Amniotic stem cell (primary cell): ENCODE measurements at places on chromosomes 6 and 20.

DNA sequence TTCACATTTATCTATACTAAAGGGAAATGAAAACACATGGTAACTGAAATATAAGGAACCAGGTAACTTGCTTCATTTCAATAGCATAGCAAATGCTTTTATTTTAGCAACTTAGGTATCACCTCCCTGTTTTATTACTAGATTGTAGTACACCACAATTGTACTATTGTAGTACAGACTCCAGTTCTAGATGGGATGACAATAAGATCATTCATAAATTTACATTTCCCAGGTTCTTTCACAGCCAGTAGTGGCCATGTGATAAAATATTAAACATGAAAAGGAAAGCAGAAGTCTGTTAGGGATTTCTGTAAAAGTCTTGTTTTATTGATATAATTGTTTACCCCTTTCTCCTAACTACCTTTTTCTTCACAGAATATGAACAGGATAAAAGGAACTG is 97.2 kb downstream of the LMBRD1 start:
- no peak for DNase-seq

DNA sequence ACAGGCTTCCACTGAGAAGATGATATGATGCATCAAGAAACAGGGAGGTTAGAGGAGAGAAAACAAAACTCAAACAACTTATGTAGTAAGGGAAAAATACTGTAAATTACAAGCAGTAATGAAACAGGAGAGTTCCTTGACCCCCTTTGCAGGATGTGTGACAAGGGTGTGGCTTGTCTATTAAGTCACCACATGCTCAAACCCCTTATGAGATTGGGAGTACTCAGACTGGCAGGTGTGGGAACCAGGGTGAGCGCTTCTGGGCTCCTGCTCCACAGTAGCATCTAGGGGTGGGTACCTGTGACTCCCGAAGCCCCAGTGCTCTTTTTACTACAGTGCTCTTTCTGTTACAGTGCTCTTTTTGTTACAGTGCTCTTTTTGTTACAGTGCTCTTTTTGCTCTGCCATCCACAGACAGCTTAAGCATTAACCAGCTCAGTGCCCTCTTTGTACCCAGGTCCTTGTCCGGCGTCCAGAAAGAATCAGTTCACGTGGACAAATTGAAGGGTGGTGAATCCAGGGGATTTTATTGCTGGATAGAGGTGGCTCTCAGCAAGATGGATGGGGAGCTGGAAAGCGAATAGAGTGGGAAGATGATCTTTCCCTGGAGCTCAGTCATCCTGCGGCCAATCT is 28.7 kb downstream of the OLIG3 start:
- DNase-seq, result no peak

DNA sequence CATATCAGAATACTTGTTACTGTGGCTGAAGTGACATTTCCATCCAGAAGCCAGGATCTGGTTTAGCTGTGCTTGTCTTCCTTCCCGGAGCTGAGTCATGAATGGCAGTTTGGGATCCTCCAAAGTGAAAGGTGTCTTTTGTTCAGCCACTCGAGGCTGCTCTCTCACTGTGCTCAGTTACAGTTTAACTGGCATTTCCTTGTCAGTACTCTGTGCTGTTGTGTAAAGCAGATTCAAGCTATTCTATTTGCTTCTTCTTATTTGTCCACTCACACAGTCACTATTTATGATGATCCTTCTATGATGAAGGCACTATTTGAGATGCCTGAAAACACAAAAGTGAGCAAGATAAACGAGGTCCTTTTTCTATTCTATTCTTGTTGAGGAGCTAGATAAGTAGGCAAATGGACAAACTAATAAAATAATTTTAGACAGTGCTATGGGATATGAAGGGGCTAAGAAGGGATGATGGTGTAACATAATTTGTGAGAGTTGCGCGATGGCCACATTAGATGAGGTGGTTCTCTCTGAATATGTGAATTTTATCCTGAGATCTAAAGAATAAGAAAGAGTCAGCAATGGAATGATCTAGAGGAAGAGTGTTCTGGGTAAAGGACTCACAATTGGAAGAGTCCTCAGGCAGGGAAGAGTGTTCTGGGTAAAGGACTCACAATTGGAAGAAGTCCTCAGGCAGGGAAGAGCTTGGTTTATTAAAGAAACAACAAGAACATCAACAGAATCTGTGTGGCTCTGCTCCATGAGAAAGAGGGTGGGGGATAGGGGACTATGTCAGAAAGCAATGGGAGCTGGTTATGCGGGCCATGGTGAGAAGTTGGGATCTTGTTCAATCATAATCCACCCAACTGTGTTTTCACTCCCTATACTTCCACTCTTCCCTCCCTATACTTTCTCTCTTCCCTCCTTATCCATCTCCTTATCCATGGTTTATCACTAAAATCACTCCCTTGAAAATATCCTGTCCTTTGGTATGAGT is 40.1 kb downstream of the CYP24A1 start:
- no peak for DNase-seq

DNA sequence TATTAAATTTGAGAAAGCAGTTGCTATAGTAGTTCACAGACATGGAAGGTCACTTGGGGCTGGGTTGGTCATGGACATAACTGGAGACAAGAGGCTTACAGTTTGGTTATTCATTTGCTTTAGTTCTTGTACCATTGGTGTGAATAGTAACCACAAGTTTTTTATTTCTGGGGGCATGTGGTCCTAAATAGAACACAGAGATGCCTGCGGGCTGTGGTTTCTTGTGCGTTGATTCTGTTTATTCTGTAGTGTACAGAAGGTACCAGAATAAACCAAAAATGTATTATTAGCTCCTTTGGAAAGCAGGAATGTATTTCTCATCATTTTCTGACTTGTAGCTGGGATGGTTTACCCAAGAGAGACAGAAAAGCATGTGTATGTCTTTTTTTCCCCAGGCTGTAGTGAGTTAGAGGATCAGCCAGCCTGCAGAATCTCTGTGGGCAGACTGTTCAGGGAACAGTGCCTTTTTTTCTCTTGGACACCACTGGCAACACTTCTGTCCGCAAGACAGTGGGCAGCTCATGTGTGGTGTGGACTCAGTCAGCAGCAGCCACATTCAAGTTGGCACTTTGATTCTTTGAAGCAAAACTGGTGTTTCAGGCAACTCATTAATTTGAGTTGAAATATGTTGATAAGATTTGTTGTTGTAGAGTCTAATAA is 122.1 kb downstream of the LRRC1 start:
- no peak for DNase-seq

DNA sequence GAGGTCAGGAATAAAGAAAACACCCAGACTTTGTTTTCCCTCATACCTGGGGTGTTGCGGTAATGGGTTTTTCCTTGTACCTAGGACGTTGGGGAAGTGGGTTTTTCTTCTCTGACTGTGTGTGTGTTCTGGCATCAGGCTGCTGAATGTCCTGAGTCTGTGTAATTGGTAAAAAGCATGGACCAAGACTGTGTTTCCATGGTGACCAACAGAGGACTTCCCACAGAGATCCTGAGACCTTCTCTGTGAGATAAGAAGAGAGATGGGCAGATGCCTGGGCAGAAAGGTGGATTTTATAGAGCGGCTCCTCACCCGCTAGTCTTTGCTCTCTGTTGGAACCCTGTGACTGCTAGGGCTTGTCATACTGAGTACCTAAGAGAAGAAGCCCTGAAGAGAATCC is 135.4 kb upstream of the GGTLC1 start:
- DNase-seq, result no peak

DNA sequence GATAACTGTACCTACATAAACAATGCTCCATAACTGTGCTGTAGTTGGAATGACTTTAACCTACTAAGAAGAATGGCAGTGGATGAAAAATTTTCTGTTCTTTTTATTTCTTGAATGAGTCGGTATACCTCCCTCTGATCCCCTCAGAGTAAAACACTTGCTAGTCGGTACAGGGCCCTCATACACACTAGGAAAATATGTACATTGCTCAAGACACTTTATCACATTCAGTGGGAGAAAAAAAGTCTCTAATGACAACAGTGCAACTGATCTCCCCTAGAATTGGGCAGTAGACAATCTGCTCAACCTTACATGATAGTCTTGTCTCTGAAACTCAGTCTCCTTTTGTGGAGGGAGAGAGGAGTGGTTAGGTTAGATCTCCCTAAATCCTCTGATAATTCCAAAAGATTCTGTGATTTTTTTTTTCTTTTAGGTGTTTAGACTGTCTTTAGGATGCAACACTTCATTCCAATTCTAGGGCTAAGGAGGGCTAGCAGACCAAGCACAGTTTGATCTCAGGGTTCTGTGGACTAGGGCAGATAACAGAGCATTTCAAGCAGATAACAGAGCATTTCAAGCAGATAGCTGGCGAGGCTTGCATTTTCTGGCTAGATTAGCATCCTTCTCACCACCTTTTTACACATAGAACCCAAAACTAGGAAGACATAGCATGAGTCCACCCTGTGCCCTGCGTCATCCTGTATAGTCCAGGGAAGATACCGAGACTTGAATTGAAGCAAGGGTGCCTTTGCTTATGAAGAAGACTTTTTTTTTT is 100.3 kb upstream of the TNFAIP3 start:
- no peak for DNase-seq

DNA sequence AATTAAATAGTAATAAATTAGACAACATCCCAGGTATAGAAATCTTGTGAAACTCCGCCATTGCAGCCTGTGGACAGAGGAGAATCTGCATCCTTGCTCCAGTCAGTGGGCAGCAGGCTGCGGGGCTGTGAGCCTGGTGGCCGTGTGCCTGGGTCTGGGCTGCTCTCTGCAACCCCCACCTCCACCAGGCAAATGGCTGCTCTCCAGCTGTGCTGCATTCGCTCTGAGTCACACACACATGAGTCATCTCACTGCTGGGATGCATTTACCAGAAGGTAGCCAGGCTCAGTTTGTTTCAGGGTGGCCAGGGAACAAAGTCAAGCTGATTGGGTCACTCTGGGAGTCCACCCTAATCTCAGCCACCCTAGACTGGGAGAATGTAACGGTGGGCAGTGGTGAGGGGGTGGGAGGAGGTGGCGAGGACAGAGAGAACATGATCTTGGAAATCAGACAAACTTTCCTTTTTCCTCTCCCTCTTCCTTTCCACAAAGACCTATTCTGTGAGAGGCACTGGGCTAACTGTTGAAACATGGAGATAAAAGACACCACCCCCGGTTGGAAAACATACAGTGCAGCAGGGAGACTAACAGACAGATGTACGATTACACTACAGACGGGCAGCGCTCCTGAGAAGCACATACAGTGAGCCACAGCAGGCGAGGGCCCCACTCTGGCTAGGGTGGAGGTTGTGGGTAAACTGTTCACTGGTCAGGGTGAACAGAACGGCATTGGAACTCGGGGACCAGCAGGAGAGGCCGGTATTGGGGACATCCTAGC is 59.2 kb downstream of the TRAM2 start:
- DNase-seq, result peak; percentile 91

- DNase-seq, result no peak
These were observed 5.1 kb downstream of the BRPF3 start for GRCh38 chr6:36201612-36202011.

DNA sequence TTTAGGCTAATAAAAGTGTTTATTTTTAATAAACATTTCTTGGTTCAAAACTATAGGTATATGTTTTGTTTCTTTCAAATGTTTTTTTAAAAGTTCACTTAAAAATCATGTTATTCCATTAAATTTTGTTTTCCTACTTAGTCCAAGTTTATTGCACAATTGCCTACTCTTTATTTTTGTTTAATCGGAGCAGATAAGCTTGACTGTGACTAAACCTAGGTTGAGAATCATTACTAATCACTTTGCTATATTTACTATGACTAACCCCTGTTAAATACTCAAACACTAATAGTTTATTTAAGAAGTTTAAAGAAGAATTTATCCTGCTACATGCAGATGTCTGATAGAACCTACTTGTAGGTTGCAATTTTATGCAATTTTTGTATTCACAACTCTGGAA is 18.8 kb downstream of the MAP3K4 start:
- no peak for DNase-seq

GRCh38 chr6:56838016-56838555 is 116.8 kb upstream of the BEND6 start:
- DNase-seq, result no peak

DNA sequence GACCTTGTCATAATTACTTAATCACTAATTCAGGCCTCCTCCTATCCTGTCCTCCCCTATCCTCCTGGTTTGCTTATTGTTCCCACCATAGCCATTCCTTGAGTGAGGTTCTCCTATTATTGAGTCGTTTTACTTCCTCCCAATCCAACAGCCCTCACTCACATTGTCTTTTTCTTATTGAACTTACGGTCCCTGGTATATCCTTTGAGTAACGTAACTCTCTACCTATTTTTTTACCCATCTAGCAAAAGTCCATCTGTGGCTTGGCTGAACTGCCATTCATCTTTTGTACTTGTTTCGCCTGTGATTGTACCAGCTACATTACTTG is 43.1 kb downstream of the DEK start:
- no peak for DNase-seq

DNA sequence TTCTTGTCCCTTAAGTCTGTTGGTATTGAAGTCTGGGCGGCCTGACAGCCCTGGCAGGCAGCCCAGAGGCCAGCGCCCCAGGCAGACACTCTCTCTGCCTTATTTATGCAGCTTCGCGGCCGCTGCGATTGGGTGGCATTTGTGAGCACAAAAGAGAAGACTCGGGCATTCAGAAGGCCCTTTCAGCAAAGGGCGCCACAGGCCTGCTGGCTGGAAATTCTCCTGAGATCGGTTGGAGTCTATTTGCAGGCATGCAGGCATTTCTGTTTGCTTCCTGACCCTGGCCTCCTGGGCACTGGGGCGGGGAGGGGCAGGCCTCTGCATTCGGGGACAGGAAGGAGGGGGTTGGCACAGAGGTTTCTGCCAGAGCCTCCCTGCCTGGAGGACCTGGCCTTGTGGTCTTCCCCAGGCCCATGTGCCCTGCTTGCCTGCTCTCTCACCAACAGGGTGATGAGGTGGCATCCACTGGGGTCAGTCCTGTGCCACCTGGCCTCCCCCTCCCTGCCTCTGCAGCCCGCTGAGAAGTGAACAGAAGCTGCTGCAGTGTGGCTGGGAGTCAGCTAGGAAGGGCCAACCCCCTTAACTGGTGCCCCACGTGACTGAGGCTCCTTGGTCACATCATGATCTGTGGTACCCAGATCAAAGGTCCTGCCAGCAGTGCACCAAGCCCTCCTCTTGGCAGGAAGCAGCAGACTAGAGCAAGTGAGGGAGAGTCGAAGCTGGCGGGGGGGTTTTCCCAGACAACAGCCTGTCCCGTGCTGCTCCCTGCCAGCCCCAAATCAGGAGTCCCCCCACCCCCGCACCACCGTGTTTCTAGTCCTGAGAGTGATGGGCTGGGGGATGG is 16.6 kb upstream of the CCDC167 start:
- DNase-seq, result no peak
